Calu3 (cell line): ENCODE measurements at places on chromosomes 11 and 22. TPM values are rescaled to one million over a fixed set of nuclear protein-coding genes. Genes with fewer than 3 reads are reported as not detected.

RAB3IL1 gene
- 0.76 and 2.4 TPM in 2 replicates for total RNA-seq

RAG2 gene
- not detected in 2 replicates for total RNA-seq

SYT12 gene
- 6.2 and 6.4 TPM in 2 replicates for total RNA-seq

TTC36 gene
- 0.38 and 0.39 TPM in 2 replicates for total RNA-seq

C11orf52 gene
- 6.2 and 7.9 TPM in 2 replicates for total RNA-seq

CASP5 gene
- not detected in 2 replicates for total RNA-seq

HYOU1 gene
- 180 and 181 TPM in 2 replicates for total RNA-seq

HORMAD2 gene
- total RNA-seq = not detected in 2 replicates

HBG1 gene
- total RNA-seq = not detected in 2 replicates

OPCML gene
- not detected in 2 replicates for total RNA-seq

SYTL2 gene
- total RNA-seq = 10.6 and 19.1 TPM in 2 replicates

BSCL2 gene
- 71.5 and 88.0 TPM in 2 replicates for total RNA-seq

DNA sequence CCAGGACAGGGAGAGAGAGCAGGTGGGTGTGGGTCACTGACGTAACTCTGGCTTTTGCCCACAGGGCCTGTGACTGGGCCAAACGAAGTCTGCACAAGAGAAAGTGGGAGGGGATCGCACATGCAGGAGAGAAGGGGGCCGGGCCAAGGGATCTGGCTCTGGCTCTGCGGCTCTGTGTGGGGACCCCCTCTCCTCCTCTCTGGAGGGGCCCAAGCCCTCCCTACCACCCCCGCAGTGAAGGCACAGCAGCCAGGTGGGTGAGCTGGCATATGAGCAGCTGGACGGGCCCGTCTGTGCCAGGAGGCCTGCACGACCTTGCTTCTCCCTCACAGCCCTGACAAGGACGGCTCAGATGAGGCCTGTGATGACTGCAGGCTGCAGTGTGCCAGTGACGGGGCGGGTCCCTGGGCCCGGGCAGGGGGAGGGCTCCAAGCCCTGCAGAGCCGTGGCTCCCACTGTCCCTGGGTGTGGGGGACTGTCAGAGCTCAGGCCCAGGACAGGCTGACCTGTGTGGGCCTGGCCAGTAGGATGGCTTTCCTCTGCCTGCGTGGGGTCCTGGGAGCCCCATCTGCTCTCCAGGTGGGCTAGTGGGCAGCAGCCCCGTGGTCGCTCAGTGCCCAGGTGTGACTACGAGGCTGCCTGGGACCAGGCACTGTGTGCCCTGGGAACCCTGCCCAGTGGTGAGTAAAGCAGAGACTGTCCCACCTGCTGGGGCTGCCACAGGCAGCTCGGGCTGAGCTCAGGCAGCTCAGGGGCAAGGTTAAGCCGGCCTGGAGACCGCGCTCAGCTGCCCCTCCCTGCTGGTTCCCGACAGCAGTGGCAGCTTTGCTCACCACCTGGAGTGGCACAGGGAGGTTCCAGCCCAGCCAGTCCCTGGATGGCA, 22.2 kb downstream of the MRGPRG start:
- no peak for DNase-seq

GRCh38 chr11:40295466-40295865, 1164.0 kb downstream of the LRRC4C start:
- DNase-seq = no peak

DNA sequence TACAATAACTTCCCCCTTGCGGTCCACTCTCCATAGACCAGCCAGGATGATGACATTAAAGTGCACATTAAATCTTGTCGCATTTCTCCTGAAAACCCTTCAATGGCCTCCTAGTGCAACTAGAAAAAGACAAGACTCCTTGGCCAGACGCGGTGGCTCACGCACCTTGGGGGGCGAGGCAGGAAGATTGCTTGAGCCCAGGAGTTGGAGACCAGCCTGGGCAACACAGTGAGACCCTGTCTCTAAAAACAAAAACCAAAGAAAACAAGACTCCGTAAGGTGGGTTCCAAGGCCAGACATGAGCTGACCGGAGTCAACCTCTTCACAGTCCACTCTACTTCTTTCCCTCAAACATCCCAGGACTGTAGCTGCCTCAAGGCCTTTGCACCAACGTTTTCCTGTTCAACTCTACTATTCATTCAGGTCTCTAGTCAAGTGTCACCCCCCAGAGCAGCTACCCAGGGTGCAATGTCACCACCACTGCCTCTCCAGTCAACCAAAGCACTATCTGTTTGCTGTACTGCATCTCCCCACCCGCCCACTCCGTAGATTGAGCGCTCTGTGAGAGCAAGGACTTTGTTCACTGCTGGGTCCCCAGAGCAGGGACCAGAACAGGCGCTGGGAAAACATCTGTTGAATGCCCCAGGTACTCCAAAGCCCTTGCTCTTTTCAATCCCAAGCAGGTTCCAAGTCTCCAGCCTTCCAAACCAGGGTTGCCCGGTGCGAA, 739 bp downstream of the ZMAT5 start:
- DNase-seq = no peak

DNA sequence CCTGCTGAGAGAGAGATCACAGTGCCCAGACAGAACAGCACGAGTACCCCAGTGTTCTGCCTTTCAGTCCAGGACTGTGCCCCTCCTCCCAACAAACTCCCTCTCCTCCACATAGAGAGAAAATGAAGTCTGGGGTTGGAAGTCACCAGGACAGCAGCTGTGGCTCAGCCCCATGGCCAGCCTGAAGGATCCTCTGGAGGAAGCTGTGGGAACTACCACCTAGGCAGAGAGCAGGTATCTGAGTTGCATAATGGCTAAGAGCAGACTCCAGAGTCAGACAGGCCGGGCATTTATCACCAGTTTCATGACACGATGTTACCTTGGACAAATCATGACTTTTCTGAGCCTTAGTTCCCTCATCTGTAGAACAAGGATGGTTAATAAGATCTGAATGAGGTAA, 61.2 kb upstream of the RRAS2 start:
- no peak for DNase-seq

GRCh38 chr11:66131937-66132632, 62.0 kb downstream of the PACS1 start:
- DNase-seq = no peak

- DNase-seq = no peak
These were observed 77.7 kb downstream of the PKNOX2 start for GRCh38 chr11:125242141-125242775.

- no peak for DNase-seq
These were observed 90.0 kb downstream of the MICAL2 start for GRCh38 chr11:12200279-12200990.

DNA sequence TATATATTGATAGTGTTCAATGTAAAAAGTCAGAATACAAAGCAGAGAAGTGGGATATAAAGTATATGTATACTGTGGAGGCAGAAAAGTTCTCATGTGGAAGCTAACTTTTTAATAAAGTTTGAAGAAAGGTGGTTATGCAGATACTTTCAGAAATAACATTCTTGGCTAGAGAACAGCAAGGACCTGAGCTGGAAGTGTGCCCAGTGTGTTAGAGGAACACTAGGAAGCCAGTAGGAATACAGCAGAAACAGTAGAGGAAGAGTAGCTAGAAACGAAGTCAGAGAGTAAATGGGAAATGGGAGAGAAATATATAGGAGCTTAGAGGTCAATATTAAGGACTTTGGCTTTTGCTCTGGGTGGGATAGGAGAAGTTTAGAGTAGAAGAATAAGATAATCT, 464.9 kb upstream of the CCDC90B start:
- no peak for DNase-seq

- no peak for DNase-seq
These were observed 829 bp upstream of the APOC3 start for GRCh38 chr11:116828632-116829524.

DNA sequence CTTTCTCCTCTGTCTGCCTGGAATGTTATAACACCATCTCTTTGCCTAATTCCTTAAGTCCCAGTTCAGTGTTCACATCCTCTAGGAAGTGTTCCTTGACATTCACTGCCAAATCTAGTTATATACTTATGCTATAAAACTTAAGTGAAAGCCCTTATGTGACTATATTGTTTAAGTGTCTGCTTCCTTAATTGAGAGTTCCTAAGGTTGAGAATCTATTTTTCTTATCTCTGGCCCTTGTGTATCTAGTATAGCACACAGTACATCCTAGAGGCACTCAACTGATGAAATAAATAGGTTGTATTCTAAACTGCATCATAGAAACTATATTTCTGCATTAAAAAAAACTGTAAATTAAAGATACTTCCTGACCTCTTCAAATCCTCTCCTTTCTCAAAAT, 16.9 kb downstream of the KMT5B start:
- no peak for DNase-seq

GRCh38 chr11:65973439-65974110, 12.0 kb downstream of the SART1 start:
- no peak for DNase-seq

DNA sequence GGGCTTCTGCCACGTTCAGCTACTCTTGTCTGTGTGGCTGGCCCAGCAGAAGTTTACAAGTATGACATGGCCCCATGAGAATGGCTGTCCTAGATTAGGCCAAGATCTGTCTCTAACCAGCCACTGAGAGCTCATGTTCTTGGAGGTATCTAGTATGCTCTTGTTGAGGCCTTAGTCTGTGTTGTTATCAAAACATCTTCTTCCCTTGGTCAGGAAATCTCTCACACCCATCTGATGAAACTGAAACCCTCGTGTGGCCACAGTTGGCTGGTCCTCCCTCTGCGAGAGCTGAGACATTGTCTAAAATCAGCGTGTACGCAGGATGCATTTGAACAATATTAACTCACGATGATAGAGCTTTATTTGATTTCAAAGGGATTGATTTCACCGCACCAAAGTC, 109.0 kb upstream of the NNMT start:
- no peak for DNase-seq

DNA sequence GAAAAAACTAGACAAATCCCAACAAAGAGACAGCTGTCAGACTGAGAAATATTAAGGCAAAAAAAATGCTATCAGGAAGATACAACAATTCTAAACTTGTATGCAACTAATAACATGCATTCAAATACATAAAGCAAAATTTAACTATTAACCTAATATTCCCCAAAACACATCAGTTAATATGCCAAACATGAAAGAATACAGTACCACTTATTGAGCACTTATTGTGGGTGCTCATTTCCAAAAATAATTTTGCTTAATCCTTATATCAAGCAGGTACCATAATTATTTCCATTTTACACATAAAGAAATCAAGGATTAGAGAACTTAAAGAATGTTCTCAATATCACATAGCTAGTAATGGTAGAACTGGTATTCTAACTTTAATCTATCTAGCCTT, 67.7 kb upstream of the HMGXB4 start:
- DNase-seq = no peak

- no peak for DNase-seq
These were observed 66.3 kb downstream of the PRDM11 start for GRCh38 chr11:45212566-45213315.

- DNase-seq = no peak
These were observed 43.2 kb upstream of the RDX start for GRCh38 chr11:110339456-110340250.

GRCh38 chr11:64247729-64248531, 1.2 kb upstream of the PPP1R14B start:
- DNase-seq = no peak

- no peak for DNase-seq
These were observed 6.8 kb downstream of the MALAT1 start for GRCh38 chr11:65505466-65506289.

DNA sequence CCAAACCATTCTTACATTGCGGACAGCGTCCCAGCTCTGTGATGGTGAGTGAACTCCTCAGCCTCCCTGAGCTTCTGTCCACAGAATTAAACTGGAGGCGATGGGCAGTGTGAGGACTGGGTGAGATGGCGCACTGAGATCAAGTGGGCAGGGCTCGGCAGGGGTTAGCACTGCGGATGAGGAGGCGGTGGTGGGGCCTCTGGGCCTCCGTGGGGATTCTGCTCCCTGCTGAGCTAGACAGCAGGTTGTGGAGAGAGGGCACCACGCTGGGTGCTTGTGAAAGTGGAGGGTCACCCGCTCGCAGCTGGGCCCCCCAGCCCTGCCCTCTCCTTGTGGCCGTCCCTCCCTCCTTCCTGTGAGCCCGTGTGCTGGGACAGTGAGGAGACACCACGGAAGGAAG, 25.6 kb upstream of the PARVG start:
- DNase-seq = no peak

DNA sequence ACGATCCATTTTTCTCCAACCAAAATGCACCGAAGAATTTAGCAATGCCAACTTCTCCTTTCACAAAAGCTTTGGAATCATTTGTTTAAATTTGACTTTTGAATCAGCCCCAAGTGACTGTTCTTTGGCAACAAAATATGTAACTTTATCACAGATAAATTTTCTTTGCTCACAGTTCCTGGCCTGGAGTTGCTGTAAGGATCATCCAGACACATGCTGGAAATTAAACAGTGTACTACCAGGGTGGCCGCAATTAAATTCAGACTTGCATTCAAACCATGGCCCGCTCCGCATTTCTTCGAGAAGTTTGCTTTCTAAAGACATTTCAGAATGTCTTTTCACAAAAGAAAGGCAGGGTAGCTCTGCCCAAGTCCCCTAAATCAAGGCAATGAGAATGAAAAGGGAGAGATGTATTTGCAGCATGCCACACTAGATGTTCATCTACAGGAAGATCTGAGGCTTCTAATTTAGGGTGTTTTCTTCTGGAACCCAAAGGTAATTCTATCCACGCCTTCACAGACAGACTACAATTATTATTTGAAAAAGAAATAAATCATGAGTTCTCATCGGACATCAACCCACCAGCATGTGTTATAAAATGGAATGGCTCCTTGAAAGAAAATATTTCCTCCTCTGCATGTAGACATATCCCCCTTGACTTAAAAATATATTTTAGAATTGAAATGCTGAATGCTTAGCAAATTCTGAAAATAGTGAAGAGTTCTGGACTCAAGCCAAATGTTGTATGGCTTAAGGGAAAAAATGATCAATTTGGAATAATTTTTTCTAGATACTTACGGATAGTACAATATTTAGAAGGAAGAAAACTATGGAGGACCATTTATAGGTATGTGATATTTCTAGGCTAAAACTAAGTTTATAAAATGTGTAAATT, 189.7 kb upstream of the BLID start:
- DNase-seq = no peak

DNA sequence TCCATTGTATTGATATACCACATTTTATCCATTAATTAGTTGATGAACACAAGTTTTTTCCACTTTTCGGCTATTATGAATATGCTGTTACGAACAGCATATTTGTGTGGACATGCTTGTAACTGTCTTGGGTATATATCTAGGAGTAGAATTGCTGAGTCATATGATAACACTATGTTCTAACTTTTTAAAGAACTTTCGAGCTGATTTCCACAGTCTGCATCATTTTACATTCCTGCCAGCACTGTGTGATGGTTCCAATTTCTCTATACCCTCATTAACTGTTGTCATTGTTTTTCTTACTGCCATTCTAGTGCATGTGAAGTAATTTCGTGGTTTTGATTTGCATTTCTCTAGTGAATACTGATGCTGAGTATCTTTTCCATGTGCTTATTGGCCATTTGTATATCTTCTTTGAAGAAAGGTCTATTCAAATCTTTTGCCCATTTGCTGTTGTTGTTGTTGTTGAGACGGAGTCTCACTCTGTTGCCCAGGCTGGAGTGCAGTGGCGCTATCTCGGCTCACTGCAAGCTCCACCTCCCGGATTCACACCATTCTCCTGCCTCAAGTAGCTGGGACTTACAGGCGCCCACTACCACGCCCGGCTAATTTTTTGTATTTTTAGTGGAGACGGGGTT, 7.4 kb upstream of the RCE1 start:
- no peak for DNase-seq

GRCh38 chr22:45402466-45402985, 10.9 kb downstream of the SMC1B start:
- DNase-seq = no peak

- no peak for DNase-seq
These were observed 778.4 kb upstream of the FAT3 start for GRCh38 chr11:91446267-91446666.
